Stimulated activated CD4-positive, alpha-beta T cell treated with anti-CD3 and anti-CD28 coated beads, Interleukin-1b, Interleukin-23, amount 100 ng/mL, for 48 hours (primary cell): ENCODE measurements at places on chromosomes 3 and 15.

- no peak for DNase-seq
These were observed 85.7 kb upstream of the XCR1 start for GRCh38 chr3:46112984-46113383.

- DNase-seq, result no peak
These were observed 58.4 kb upstream of the COL8A1 start for GRCh38 chr3:99579965-99580364.

DNA sequence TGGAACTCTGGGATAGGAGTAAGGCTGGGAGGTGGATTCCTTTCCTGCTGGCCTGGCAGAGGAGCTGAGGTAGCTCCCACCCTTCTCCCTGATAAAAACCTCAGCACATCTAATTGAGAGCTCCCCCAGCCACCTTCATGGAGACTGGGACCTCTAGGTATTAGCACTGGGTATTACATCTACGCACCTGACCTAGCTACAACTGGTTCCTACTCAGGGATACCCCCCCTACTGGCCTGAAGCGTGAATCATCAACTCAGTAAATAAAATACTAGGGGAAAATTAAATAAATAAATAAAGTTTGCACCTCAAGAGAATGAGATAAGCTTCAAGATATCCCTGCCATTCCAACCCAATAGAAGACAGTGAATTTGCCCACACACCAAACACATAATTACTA, 140.4 kb downstream of the NEK10 start:
- DNase-seq, result no peak

GRCh38 chr15:31556494-31557150, 230.0 kb downstream of the KLF13 start:
- DNase-seq, result no peak

GRCh38 chr3:69715204-69715603, 24.1 kb upstream of the MITF start:
- DNase-seq, result no peak

DNA sequence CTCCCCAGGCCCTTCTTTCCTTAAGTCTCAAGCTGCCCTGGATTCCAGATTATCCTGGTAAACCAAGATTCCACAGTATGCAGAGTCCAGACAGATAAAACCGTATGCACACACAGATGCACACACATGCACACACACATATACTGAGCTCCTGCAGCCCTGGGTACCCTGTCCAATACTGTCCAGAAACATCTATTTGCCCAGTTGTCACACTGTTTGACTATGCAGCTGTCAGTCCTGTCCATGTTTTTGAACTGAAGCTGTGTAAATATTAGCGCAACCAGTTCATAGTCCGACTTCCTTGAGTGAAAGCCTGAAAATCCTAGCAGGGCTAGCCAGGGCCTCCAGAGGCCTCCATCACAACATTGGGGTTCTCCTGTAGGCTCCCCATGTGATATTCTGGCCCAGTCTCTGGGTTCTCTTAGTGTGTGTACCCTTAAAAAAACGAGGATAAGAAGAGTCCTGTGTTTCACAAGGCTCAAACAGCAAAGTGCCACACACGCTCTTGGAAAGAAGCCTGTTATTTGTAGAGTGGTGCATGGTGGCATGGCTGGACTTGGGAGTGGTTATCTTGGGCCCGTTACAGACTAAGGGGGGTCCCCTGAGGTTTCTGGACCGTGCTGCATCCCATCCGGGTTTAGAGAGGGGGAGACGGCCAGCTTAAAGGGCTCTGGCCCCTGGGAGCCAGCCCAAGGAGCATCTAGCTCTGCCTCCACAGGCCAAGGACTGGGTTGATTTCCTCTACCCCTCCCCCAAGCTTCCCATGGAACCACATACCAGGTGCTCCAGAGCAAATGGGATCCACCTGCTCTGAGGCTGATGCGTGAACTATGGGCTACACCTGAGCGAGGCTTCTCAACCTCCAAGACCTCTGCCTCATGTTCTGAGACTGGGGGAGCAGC, 108.3 kb downstream of the IQSEC1 start:
- DNase-seq, result no peak

- DNase-seq, result no peak
These were observed 1.5 kb upstream of the PLXNB1 start for GRCh38 chr3:48431224-48432029.

GRCh38 chr3:136642711-136643110, 109.5 kb downstream of the STAG1 start:
- DNase-seq, result no peak

GRCh38 chr3:185317674-185318073, 45.3 kb upstream of the MAP3K13 start:
- no peak for DNase-seq

DNA sequence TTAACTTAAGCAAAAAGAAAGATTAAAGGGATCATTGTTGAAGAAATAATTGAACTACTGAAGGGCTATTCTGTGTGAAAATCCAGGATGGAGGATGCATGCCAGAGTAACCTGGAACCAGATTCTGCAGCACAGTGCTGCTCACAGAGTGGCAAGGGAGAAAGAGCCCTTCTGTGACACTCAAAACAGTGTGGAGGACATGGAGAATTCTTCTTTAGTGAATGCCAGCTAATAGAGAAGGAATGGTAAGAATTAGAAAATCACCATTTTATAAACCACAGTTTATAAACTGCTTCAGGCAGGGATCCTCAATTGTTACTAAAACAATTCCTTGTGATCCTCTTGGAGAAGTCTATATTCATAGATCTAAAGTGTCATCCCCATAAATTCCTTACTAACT, 70.4 kb upstream of the ARHGEF26 start:
- DNase-seq, result no peak

DNA sequence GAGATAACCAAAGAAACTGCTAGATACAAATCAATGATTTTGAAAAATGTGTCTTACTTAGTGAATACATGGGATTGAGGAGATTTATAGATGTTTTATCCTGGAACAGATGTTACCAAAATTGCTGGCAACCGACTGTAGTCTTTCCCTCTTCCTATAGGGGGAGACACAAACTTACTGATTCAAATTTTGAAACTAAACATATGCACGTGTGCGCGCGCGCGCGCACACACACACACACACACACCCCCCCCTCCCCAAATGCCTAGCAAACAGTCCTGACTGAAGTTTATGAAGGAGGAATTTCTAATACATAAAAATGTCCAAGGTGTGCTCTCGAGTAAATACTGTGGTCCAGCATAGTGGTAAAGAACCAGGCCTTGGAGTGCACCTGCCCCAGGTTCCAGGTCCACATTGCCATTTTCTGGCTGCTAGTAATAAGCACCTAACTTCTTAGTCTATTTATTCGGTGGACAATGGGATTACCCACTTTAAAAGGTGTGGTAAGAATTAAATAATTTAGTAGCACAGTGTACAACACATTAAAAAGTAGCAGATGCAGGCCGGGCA, 18.5 kb upstream of the C3orf62 start:
- peak; percentile 17 for DNase-seq

GRCh38 chr15:39013262-39013661, 448.6 kb upstream of the RASGRP1 start:
- DNase-seq, result no peak

GRCh38 chr3:61669203-61669602, 107.8 kb downstream of the PTPRG start:
- no peak for DNase-seq

GRCh38 chr15:77067691-77068367, 3.1 kb downstream of the TSPAN3 start:
- no peak for DNase-seq

- peak; percentile 40 for DNase-seq
These were observed 32.7 kb downstream of the TRANK1 start for GRCh38 chr3:36911990-36912804.

DNA sequence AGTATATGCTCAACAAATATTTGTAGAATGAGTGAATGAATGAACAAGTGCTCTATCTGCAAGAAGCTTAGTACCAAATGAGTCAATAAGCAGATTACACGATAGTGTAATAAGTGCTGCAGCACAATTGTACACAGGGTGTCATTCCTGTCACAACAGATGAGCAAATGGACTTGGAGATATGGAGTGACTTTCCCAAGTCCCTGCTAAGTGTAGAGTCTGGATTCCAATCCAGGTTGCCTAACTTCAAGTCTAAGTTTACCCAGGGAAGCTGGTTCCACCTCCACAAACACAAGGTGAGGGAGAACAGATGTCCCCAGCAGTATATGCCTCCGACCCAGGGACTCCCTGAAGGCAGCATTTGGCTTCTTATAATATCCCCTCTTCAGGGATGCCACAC, 77.7 kb upstream of the RAD18 start:
- DNase-seq, result no peak

GRCh38 chr3:178127221-178127620, 409.0 kb upstream of the KCNMB2 start:
- DNase-seq, result no peak

DNA sequence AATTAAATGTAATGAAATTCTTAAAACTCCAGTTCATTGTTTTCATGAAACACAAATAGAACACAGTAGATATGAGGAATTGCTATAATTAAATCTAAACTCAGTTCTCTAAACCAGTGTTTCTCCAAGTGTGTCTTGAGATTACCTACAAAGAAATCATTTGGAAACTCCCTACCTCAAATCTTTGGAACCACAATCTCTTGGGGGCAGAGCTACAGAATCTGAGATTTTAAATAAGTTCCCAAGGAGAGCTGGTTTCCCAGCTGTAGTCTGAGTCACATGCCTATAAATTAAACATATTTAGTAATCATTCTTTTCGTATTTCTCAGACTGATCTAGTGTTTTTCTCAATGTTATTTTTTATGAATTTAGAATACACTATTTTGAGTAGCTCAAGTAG, 17.0 kb upstream of the ACTC1 start:
- no peak for DNase-seq

DNA sequence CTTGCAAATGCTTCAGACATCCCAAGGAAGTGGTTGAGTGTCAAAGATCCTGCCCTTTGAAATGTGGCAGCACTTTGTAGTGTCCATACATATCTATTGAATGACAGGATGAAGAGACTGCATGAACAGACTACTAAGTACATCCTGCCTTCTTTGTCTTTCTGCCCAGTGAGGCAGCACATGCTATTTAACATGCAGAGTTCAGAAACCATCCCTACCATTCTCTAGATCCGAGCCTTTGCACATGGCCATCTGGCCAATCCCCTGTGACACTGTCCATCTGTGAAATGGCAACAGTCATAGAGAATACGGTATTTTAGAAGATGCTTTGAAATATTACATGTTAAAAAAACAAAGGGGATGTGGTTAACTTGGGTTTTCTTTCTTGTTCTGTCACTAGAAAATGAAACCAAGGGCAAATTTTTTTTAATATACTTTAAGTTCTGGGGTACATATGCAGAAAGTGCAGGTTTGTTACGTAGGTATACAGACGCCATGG, 519.6 kb downstream of the NTRK3 start:
- no peak for DNase-seq

DNA sequence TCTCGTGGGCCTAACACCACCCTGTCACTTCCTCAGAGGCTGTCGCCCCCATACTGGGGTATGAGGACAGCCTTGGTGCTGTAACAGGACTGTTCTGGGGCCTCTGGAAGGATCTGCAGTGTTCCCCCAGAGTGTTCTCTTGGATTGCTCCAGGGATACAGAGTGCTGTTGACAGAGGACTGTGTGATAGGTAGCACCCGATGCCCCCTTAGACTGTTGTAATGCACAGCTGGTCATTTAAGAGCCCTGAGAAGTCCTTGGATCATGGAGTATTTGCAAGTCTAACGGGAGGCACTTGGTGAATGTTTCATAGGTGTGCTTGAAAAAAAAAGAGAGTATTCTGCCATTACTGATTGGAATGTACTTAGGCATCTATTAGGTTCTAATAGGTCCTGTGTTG, 35.4 kb upstream of the UBE3A start:
- DNase-seq, result no peak

DNA sequence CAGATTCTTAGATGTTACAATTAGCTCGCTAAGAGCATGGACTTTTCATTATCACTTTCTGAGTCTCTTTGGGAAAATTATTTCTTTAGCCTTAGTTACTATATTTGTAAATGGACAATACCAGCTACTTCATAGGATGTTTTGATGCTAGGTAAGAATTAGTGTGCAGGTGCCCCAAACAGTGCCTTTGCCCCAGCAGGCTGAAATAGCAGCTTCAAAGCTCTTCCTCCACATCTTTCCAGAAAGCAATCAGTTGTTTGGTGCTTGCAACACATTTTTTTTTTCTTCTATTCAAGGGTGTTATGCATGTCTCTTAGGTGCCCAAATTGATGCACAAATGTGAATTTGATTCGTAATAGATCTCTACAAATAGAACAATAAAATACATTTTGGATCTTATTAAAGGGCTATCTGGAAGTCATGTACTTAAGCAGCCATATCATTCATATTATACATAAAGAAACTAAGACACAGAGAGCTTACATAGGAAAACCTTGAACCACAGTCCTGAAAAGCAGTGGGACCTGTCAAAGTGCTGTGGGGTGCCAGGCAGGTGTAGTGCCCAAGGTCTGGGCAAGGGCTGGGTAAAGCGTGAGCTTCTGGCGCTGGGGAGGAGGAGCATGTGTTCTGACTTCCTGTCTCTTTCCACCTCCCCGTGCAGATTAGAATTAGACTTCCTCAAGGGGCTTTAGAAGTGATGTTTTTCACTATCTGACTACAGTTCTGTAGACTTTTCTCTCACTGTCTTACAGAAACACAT, 62.9 kb downstream of the FNDC3B start:
- no peak for DNase-seq

- DNase-seq, result no peak
These were observed 16.5 kb upstream of the PLOD2 start for GRCh38 chr3:146177519-146177918.

- DNase-seq, result no peak
These were observed 52.0 kb downstream of the NTRK3 start for GRCh38 chr15:88204584-88204983.

DNA sequence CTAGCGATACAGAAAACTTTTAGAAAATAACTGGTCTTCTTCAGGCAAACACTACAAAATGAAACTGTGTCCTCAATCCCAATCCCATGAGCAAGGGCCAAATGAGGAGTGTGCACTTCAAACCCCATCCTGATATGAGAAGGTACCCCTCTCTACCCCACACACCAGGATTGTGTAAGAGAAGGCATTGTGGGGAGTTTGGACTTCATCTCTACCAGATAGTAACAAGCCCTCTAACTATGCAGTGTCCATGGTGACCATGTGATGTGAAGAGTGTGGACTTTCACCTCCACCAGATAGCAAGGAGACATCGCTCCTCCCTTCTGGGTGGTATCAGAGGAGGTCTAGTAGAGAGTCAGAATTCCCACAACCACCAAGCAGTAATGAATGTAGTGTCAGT, 769.3 kb downstream of the MECOM start:
- DNase-seq, result no peak

- no peak for DNase-seq
These were observed 7.3 kb upstream of the BCL2A1 start for GRCh38 chr15:79978260-79978654.

DNA sequence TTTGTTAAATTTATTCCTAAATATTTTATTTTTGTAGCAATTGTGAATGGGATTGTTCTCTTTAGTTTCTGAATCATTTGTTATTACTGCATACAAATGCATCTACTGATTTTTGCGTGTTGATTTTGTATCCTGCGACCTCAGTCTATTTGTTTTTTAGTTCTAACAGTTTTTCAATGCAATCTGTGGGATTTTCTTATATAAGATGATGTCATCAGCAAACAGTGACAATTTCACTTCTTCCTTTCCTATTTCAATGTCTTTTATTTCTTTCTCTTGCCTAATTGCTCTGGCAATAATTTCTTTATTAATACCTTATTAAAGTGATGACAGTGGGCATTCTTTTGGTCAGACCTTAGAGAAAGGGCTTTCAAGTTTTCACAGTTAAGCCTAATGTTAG, 48.0 kb upstream of the CBLB start:
- no peak for DNase-seq

GRCh38 chr15:101120987-101121386, 130.9 kb downstream of the CHSY1 start:
- DNase-seq, result no peak

GRCh38 chr3:66464512-66464894, 36.3 kb downstream of the LRIG1 start:
- no peak for DNase-seq

GRCh38 chr3:171351676-171352075, 108.5 kb downstream of the TNIK start:
- peak; percentile 32 for DNase-seq
